ENCODE measurements at places on chromosomes 13 and 19.

- DNase-seq = peak; percentile 17
Observed at GRCh38 chr13:44142941-44143665, 230.5 kb upstream of the SERP2 start.

DNA sequence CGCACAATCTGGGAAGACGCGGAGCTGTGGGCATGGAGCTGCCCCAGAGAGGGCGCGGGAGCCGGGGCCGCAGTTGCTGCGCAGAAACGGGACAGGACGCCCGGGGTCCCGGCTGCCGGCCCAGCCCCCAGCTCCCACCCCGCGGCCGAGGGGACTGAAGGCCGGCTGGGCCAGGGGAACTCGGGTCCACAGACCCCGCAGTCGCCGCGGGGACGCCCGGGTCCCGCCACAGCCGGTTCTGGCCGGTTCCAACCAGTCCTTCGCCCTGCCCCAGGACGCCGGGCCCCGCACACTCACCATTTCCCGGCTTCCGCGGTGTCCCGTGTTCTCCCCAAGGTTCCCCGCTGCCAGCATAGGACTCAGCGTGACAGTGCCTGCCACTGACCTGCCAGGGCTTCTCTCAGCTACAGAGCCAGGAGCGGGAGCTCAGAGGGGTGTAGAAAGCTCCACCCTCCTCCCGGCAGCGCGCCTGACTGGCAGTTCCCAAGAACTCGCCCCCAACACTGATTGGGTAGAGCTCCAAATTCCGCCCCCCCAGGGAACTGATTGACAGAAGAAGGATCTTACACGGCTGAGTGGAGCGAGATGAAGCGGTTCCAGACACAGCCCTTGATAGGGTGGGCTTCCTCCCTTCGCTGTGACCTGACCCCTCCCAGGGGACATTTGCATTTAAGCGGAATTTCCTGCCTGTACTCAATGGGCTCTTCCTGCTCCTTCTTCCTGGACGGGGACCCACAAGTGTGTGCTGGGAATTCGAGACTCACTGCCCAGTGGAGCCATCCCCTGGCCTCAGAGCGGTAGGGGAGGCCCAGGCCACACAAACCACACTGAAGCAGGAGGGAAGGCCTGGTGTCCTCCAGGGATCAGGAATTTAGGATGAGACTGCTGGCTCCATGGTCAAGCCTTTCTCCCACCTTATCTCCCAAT lies at the start of gene ZNF442:
ZNF442 (minus strand) TSS at position 448 of the 927 bp plus-strand sequence. CDS start 2,052 bp downstream, outside the sequence.
- DNase-seq = peak; percentile 23

DNA sequence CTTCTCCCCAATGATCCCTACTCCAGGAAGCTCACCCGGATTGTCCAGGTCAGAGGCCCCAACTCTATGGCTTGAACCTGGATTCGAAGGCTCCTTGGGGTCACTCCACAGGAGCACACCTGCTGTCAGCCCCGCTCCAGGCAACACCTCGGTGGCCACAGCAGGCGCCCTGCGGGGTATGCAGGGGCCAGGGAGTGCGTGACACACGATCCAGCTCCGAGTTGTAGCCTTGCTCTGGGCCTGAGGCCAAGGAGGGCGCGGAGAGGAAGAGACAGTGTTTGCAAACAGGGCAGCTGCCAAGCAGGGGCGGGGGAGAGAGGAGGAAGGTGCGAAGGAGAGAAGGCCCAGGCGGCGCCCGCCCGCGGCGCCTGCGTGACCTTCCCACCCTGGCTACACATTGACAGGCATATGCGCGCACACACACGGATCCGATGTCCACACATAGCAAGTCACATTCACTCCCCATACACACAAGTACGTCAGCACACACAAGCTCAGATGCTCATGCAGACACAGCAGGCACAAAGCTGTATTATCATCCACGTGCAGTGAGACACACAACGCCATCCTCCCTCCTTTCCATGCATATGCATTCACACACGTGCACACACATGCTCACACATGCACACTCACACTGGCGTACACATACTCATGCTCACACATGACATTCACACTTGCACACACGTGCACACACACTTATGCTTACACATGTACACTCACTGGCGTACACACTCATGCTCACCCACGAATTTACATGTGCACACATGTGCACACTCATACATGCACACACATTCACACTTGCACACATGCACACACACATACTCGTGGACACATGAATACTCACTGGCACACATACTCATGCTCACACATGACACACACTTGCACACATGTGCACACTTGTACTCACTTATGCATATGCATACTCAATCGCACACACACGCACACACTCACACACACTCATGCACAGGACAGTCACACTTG lies 10.4 kb downstream of the SBK2 start:
- no peak for DNase-seq

GRCh38 chr13:74289861-74290773 lies 155.9 kb upstream of the KLF12 start:
- DNase-seq = no peak

GRCh38 chr13:26500618-26501320 lies 56.7 kb upstream of the WASF3 start:
- no peak for DNase-seq

- DNase-seq = peak; percentile 80
Observed at GRCh38 chr19:19170053-19170872, at the start of gene MEF2B. Gene MEF2B, minus strand, starts transcription at chr19:19170263. Its CDS starts 19,528 bp downstream, at chr19:19150735.

DNA sequence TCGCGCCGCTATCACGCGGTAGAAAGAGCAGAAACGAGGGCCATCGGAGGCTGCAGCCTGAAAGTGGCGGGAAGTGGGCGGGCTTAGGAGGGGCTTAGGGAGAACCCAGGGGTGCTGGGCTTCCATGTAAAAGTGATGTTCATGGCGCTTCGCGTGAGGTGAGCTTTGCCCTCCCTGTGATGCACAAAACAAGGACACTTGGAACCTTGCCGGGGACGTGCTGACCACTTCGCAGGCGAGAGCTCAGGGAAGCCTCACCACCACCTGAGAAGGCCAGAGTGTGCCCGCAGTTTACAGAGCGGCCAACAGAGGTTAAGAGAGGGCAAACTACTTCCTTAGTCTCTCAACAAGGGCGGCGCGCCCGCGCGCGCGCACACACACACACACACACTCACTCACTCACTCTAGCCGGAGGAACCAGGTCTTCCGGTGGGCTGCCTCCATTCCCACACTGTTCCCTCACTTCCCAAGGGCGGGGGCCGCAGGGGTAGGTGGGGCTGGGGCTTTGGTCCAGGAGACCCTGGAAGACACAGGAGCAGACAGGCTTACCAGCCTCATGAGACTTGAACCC lies 651 bp downstream of the GAPDHS start:
- no peak for DNase-seq

DNA sequence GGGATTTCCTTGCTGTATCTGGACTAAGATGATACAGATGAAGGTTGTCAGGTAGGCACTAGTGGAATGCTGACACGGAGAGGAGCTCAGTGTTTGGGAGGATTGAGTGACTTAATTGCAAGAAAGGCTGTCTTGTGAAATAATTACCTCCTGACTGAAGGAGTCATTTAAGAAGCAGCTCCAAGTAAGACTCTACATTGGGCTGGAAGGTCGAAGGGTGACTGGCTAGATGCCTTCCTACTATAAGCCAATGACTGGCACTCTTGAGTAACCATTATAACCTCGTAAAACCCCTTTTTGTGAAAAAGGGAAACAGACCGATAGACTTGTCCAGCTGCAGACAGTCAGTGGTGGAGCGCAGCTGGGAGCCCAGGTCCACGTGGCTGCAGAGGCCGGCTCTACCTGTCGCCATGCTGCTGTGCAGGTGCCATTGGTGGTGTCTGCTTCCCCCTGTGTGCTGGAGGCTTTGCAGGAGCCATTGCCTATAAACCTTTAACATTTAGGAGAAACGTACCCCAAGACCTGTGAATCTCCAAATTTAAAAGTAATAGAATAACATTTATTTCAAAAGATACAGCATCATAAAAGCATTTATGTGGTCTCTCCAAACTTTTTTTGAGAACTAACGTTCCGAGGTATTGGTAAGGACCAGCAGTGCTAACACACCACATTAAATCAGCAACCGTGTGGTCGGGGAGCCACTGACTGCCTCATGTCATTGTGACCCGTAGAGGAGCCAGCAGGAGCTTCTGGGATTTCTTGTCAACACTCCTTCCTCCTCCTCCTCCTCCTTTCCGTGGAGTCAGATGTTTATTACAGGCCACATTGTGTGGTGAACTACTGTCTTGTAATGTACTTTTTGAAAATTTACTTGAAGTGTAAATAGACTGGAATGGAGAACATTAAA lies 80.4 kb upstream of the TEX29 start:
- DNase-seq = no peak

DNA sequence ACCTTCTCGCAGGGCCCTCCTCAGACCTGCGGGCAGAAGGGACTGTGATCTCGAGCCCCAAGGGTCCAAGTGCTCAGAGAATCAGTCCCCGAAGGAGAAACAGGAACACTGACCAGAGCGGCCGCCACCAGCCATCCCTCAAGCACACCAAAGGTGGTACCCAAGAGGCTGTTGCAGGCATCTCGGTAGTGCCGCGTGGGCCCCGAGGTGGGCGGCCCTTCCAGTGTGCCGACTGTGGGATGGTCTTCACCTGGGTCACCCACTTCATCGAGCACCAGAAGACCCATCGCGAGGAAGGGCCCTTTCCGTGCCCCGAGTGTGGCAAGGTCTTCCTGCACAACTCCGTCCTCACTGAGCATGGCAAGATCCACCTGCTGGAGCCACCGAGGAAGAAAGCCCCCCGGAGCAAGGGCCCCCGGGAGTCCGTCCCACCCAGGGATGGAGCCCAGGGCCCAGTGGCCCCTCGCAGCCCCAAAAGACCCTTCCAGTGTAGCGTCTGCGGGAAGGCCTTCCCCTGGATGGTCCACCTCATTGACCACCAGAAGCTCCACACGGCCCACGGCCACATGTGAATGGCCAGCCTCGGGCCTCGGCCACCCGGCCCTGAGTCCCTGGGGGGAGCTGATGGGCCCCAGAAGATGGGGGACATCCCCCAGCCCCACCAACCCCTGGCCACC lies 5.5 kb upstream of the ZNF135 start:
- no peak for DNase-seq

DNA sequence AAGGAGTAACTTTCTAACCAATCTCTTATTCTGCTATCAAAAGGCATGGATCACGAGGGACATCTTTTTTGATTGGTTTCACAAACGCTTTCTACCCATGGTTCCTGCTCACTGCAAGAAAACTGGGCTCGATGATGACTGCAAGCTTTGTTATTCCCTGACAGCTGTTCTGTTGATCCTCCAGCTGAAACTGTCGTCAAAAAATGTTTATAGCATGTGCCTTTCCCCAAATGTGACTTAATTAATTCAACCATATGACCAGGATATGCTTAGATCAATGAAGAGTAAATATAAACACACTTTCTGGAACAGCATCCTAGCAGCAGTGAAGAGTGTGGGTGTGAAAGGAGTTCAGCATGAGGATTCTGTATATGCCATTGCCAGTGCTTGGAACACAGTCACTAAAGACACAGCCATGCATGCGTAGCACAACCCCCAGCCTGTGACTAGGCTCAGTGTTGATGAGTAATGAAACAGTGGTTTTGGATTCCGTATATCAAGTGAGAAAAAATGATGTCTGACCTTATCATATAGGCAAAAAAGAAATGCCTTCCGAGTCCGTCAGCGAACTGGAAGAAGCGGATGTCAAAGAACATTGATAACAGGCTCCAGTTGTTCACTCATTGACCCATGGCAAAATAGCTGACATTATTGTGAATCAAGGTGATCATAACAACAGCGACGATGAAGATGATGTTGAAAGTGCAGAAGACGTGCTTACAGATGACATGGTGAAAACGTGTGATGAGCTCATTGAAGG lies 347.4 kb downstream of the FGF9 start:
- no peak for DNase-seq

DNA sequence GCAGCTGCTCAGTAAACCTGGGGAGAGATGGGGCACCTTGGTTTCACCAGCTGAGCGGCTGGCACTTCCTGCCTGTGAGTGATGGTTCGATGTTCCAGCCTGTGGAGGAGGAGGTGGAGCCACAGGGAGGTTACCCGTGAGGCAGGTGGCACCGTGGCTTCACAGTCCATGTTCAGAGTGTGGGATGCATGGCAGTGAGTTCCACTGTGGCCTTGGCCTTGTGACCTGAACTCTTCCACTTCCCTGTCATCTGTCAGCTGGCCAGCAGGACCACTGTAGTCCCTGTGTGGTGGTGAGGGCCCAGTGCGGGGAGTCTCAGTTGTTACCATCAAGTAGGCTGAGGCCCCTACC lies 16.9 kb downstream of the SMARCA4 start:
- no peak for DNase-seq

GRCh38 chr19:19409205-19409604 lies 3.7 kb downstream of the GATAD2A start:
- DNase-seq = no peak

- no peak for DNase-seq
Observed at GRCh38 chr13:46389457-46390451, 2.7 kb upstream of the RUBCNL start.

- DNase-seq = no peak
Observed at GRCh38 chr13:64855506-64855905, 2374.6 kb downstream of the PCDH9 start.

DNA sequence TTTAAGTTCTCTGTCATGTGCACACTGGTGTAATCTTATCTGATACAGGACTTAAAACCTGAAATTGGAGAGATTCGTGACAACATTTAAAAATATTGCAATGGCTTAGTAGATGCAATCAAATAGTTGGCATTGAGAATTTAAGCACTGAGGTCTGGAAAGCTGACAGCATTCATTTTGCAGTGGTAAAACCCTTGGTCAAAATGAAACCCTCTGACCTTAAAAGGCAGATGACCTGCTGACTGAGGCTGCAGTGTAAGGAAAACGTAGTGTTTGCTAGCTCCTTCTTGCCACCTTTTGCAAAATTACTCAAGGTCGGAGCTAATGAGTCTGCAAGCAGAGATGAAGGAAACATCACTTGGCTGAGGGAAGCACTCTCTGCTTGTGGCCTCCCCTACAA lies 150.6 kb downstream of the KCTD12 start:
- no peak for DNase-seq

DNA sequence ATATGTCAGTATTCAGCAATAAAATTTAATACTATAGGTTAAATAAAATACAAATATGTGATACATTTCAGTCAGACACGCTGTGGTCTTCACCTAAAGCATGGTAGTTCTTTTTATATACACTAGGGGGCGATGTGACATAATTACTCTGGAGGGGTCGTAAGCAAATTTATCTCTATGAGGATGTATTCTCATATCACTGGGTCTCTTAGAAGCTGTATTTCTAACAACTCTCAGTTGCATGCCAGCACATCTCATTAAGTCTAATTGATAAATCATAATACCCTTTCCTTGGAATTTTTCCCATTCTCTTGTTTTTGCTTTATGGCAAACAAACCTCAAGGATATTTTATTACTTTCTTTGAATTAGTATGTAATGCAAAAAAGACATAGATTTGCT lies 3.9 kb upstream of the PCDH17 start:
- peak; percentile 24 for DNase-seq

DNA sequence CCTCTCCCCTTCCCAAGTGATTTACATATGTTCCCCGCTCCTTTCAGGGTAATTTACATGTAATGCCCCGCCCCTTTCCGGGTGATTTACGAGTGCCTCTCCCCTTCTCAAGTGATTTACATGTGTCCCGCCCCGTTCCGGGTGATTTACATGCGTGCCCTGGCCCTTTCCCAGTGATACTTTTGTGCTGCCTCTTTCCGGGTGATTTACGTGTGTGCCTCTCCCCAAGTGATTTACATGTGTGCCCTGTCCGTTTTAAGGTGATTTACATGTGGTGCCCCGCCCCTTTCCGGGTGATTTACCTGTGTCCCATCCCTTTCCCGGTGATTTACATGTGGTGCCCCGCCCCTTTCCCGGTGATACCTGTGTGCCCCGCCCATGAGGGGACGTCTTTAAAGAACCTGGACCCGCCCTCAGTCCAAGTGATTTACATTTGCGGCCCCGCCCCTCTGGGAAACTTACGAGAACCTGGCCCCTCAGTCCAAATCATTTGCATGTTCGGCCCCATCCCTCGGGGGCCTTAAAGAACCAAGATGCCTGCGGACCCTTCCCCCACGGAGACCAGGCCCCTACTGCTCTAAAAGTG lies 559 bp upstream of the LENG9 start:
- peak; percentile 79 for DNase-seq
